T-helper 17 cell (primary cell): ENCODE measurements at places on chromosomes 13 and 19.

DNA sequence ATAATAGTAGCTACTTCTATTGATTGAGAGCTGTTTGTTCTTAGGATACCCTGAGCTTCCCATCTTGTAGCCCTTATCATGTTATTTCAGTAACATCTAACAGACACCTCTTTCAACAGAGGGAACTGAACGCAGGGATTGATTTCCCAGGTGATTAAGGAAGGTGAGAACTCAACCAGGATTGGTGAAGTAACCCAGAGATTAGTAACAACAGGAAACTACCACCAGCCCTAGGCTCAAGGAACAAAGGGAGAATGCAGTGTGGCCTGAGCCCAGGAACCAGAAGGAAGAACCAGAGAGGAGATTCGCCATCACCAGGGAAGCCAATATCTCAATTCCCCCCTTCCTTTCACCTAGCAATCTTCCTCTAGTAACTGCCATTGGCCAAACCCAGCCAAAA lies 8.5 kb downstream of the DHRS12 start:
- H3K4me3 ChIP-seq = no peak overlapping the region
- no peaks in the 10 kb centered on the region for H3K27me3 ChIP-seq
- no peak for DNase-seq
- peaks cover 5% of the 10 kb centered on the region for H3K36me3 ChIP-seq

GRCh38 chr19:46970815-46971214 lies 48.8 kb upstream of the NPAS1 start:
- DNase-seq = no peak
- no peaks in the 10 kb centered on the region for H3K27me3 ChIP-seq
- H3K4me3 ChIP-seq = no peak overlapping the region
- H3K4me1 ChIP-seq = peaks cover 29% of the 10 kb centered on the region
- H3K27ac ChIP-seq = no peak overlapping the region
- peaks cover 4% of the 10 kb centered on the region for H3K36me3 ChIP-seq

DNA sequence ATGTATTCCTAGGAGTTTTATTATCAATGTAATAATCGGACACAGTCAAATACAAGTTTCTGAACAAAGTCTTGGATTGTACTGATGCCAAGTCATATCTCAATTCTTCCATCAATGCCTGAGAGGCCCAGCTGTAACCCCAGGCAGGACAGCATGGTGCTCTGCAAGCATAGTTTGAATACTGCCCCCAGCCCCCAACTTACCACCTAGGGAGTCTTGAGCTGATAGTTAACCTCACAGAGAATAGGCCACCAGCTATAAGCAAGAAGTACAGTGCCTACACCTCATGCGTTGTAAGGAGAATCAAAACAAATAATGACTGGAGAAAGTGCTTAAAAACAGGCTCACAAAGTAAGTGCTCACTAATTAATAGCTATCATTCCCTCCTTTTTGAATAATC lies 2.7 kb downstream of the PROSER1 start:
- peaks cover 5% of the 10 kb centered on the region for H3K36me3 ChIP-seq
- H3K4me1 ChIP-seq = peaks cover 41% of the 10 kb centered on the region
- no peak for DNase-seq
- peak overlapping the region; percentile 96 for H3K4me3 ChIP-seq
- no peak overlapping the region for H3K27ac ChIP-seq

- no peak for DNase-seq
- no peaks in the 10 kb centered on the region for H3K36me3 ChIP-seq
- peaks cover 2% of the 10 kb centered on the region for H3K4me1 ChIP-seq
Observed at GRCh38 chr19:43720936-43721335, 5.1 kb downstream of the IRGC start.

DNA sequence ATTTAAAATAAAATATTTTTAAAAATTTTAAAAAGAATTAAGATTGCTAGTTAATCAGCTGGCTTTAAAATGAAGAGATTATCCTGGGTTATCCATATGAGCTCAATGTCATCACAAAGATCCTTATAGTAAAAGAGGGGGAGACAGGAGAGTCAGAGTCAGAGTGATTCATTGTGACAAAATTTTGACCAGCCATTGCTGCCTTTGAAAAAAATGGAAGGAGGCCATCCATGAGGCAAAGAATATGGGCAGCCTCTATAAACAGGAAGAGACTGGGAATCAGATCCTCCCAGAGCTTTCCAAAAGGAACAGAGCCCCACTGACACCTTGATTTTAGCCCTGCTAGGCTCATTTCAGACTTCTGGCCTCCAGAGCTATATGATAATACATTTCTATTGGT lies 9.3 kb upstream of the RUBCNL start:
- H3K4me1 ChIP-seq = no peaks in the 10 kb centered on the region
- peaks cover 11% of the 10 kb centered on the region for H3K27me3 ChIP-seq
- no peak overlapping the region for H3K4me3 ChIP-seq
- no peak overlapping the region for H3K27ac ChIP-seq
- H3K36me3 ChIP-seq = no peaks in the 10 kb centered on the region
- DNase-seq = no peak

GRCh38 chr19:48354332-48354992 lies 9.3 kb downstream of the TMEM143 start:
- no peaks in the 10 kb centered on the region for H3K27me3 ChIP-seq
- H3K36me3 ChIP-seq = peaks cover 3% of the 10 kb centered on the region
